Kidney epithelial cell (primary cell): ENCODE measurements at places on chromosomes 7 and 10.

DNA sequence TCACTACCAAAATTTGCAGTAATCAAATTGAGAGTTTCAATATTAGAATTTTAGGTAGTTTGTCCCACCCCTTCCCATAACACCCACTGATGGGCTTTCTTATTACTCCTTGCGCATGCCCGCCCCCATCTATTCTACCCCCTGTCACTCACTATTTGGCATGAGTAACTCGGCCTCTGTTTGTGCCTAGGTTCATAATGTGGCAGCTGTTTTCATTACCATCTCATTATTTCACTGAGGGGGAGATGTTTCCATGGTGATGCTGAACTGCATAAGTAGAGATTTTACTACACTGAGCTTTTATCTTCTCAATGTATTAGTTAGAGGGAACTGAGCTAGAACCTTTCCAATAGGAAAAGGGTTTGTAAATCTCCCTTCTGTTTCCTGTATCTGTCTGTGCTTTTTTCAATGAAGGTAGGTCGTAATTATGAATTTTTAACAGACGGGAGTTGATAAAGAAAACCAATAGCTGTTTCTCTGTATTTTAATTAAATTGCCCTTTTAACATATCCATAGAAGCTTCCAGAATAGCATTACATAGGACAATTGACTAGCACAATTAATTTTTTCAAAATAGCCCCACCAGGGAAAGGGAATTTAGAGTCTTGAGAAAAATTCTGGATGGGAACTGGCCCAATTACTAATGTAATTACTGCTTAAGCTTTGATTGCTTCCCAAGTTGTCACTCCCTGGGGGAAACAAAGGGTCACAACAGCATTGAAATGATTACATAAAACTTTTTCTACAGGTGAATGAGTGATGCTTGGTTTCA, 33.4 kb downstream of the PRPS1L1 start:
- DNase-seq = no peak

- DNase-seq = no peak
Observed at GRCh38 chr7:45911311-45911710, 9.8 kb downstream of the IGFBP3 start.

- DNase-seq = no peak
Observed at GRCh38 chr7:80644054-80644453, 5.6 kb downstream of the CD36 start.

GRCh38 chr10:122051609-122052385, 62.8 kb downstream of the TACC2 start:
- DNase-seq = peak; percentile 39

- DNase-seq = no peak
Observed at GRCh38 chr7:94418851-94419250, 24.2 kb downstream of the COL1A2 start.

DNA sequence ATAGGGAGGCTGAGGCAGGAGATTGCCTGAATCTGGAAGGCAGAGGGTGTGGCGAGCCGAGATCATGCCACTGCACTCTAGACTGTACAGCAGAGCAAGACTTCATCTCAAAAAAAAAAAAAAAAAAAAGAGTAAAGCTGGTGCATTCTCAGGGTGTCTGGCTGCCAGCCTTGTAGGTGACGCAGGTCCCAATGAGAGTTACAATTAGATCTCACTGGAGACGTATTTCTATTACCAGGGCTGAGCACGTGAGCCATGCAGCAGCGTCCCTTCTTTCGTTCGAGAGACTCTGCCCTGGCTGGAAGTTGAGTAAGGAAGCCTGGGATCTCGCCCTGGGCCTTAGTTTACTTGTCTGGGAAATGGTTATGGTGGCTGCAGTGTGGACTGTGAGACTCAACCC, 22.4 kb upstream of the ZMIZ1 start:
- DNase-seq = no peak

GRCh38 chr7:158957510-158957906, 101.2 kb downstream of the DYNC2I1 start:
- DNase-seq = no peak

DNA sequence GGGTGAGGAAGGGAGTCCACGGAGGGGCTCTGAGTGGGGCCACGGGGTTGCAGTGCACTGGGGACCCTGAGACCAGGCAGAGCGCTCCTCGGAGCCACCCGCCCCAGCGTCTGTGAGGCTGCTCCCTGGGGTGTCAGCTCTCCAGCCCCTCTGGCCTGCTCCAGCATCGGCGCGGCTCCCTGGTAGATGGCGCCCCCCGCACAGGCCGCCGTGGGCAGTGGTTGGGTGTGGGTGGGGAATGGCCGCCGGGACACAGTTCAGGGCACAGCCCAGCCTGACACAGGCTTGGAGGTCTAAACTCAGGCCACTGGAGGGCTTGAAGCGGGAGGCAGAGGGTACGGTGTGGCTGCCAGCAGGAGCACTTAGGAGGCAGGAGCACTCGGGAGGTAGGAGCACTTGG, 222.6 kb upstream of the PPP2R2D start:
- no peak for DNase-seq

- DNase-seq = no peak
Observed at GRCh38 chr7:157488966-157489365, 152.2 kb downstream of the DNAJB6 start.

GRCh38 chr10:59465088-59465487, 102.7 kb upstream of the FAM13C start:
- no peak for DNase-seq

DNA sequence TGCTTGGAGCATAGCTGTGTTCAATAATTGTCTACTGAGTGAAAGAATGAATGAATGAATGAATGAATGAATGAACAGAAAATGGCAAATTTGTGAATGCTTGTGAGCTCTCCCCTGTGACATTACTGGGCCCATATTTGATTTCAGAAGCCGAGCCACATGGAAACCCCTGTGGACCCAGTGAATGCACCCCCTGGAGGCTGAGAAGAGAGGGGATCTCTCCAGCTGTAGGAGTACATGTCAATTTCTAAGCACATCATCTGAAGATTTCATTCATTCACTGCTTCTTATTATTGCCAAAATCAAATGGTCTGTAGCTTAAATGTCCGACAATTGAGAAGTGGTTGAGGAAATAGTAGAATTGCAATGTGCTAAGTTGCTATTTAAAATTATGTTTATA, 58.3 kb upstream of the DOCK1 start:
- no peak for DNase-seq

DNA sequence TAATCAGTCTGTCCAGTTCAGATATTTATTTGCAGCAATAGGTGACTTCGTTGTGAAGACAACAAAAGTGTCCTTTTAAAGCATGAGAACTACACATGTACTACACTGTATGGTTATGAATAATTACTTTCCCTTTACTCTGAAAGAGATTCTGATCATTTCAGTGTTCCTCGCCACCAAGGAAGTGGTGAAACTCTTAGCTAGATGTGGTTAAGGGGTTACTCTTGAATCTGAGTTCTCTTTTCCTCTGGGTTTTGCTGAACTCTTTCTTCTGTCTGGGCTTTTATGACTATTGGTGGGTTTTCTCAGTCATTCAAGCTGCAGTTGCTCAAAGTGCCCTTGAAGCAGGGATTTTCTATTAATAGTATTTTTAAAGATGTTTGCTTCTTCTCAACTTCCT, 127.9 kb upstream of the SEM1 start:
- no peak for DNase-seq

GRCh38 chr7:108629651-108630400, 60.2 kb downstream of the DNAJB9 start:
- DNase-seq = no peak

DNA sequence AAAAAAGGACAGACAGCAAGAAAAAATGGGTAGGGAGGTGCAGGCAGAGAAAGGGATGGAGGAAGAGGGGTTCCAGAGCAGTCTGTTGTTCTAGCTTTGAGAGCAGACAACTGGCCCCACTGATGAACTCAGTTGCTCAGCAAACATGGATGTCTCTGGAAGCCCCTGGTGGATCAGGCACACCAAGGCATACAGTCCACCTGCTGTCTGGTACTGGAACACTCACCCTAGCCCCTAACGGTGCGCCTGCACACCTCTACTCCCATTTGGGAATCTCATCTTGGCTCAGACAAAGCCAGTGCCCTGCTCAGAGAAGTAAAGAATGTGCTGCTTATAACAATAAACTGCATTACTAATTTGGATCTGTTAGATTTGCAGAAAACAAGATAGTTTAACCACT, 7.7 kb downstream of the MACROH2A2 start:
- DNase-seq = no peak

GRCh38 chr7:124444696-124445480, 320.7 kb downstream of the GPR37 start:
- DNase-seq = no peak

- DNase-seq = no peak
Observed at GRCh38 chr7:99368750-99369389, 5.7 kb upstream of the ARPC1B start.

- DNase-seq = no peak
Observed at GRCh38 chr10:131821378-131822012, 79.3 kb upstream of the PPP2R2D start.

- peak; percentile 89 for DNase-seq
Observed at GRCh38 chr7:157404845-157405481, 68.2 kb downstream of the DNAJB6 start.

GRCh38 chr10:77245953-77246352, 391.7 kb downstream of the KCNMA1 start:
- no peak for DNase-seq
